ENCODE measurements at places on chromosomes 7 and 10. TPM values are rescaled to one million over a fixed set of nuclear protein-coding genes. Genes with fewer than 3 reads are reported as not detected.

Gene DPP6
- 0.10 TPM for total RNA-seq

Gene VWC2
- total RNA-seq, result 0.60 TPM

Gene LOXL4
- total RNA-seq, result 10.9 TPM

Gene UBN2
- total RNA-seq, result 19.3 TPM

Gene ALKBH4
- 6.4 TPM for total RNA-seq

Measured in posterior vena cava (tissue), 2 donors.